ENCODE measurements at places on chromosomes 12 and 14. TPM values are rescaled to one million over a fixed set of nuclear protein-coding genes. Genes with fewer than 3 reads are reported as not detected.

Gene NEMP1
- 10.2 TPM for total RNA-seq

Gene PDE3A
- 83.9 TPM for total RNA-seq

- DNase-seq = no peak
These were observed 39.6 kb downstream of the BRMS1L start for GRCh38 chr14:35865611-35866324.

Gene IFI27L2
- 24.3 TPM for total RNA-seq
